ENCODE measurements at places on chromosomes 7 and 10.

DNA sequence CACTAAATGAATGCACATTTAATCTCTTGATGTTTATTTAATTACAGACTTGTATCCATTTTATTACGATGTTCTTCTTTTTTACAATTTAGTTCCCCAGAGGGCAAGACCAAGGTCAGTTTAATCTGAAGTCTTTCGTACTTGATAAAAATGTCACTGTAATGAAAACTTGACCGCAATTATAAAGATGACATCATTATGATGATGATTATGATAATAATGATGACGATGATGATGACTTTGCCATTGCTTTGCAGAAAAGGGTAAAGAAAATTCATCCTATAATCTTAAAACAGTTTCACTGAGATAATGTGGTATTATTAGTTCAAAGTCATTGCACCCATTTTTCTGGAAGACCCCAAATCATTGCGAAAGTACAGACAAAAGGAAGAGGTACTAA lies 290.1 kb downstream of the NEBL start:
- DNase-seq: no peak

DNA sequence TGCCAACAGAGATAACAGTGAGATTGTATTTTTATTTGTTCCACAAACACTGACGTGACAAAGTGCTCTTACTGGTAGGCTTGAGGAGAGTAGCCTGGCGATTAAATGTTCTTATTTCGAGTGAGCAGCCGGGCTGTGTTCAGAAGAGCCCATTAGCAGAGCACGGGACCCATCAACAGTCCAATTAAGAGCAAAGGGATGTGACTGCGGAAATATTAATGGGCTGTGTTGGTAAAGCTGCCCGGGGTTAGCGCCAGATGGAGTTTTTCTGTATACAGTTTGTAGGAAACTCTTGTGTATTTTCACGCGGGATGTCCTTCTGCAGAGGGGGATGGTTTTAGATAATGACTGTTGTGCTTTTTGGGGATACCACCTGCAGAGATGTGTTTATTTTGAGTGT lies 104.3 kb downstream of the KIAA1217 start:
- DNase-seq: no peak

- DNase-seq: no peak
Observed at GRCh38 chr10:77673515-77674140, 36.0 kb upstream of the KCNMA1 start.

- no peak for DNase-seq
Observed at GRCh38 chr10:129184196-129184595, 282.8 kb upstream of the MGMT start.

DNA sequence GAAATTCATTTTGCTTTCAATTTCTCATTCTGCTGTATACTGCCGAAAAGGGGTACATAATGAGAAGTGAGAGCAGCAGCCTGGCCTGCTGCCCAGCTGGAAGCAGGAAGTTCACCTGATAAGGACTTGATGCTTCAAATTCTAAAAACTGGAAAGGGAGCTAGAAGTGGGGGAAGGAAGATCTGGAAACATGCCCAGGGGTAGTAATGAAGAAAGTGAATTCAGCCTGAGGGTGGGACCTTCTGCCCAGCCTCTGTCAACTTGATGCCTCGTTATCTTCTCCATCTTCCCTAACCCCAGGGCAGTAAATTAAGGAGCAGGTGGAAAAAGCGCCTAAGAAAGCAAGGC lies 69.4 kb downstream of the ARMH3 start:
- DNase-seq: no peak

- no peak for DNase-seq
Observed at GRCh38 chr7:152937282-152937681, 177.7 kb downstream of the ACTR3B start.

DNA sequence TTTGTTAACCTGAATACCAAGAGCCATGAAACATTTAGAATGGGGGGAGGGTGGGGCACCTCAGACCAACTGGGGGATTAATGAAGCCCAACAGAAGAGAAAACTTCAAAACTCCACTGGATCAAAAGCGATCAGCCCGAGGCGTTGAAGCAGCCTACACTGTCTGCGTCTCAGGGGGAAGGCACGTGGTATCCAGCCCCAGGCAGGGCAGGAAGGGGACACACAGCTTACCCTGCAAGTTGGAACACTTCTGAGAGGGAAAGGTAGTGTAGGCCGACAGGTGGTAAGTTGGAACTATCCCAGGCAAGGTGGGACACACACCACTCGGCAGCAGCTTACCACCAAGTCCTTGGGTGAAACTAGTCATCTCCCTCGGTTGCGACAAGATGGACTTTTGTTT lies 102.9 kb downstream of the TAX1BP1 start:
- no peak for DNase-seq

- DNase-seq: no peak
Observed at GRCh38 chr10:124710266-124710881, 33.8 kb downstream of the FAM53B start.

- no peak for DNase-seq
Observed at GRCh38 chr10:68628576-68629127, 68.5 kb downstream of the TET1 start.

- no peak for DNase-seq
Observed at GRCh38 chr10:24127516-24127915, 81.4 kb upstream of the KIAA1217 start.

GRCh38 chr7:96663871-96664445 lies 45.7 kb downstream of the SEM1 start:
- DNase-seq: no peak

DNA sequence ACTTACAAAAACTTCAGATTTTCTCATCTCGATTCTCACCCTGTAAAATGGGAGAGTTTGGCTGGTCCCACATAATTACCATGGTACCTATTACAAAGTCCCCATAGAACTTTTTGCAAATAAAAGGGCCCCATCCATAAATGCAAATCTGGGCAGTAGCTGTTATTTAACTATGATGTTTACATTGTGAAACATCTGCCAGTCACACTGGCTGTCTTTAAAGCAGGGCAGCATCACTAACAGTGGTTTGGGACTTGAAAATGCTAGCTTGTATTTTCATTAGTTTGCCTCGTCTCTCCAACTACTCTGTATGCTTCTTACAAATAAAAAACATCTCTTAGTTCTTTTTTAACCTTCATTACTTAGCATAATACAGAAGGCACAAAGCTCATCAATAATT lies 240.7 kb downstream of the FZD1 start:
- DNase-seq: no peak

GRCh38 chr10:52387744-52388143 lies 73.7 kb downstream of the DKK1 start:
- no peak for DNase-seq

DNA sequence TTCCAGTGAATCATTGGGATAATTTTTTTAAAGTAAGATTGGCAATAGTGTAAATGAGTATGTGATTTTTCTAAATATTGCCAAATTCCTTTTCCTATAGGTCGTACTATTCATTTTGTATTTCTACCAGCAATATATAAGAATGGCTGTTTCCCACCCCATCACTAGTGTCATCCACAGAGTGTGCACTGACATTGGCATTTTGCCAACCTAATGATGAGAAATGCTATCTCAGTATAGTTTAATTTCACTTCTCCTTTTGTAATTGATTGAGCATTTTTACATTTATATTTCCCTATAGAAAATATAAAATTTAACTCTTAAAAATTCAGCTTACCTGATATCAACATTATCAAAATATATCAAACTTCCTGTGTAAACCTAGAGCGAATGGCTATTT lies 17.6 kb upstream of the TMEM26 start:
- no peak for DNase-seq

- no peak for DNase-seq
Observed at GRCh38 chr7:99901581-99901980, 17.7 kb downstream of the TRIM4 start.

- DNase-seq: no peak
Observed at GRCh38 chr7:140375892-140376730, 22.2 kb downstream of the SLC37A3 start.

GRCh38 chr7:106356-106755 lies 86.0 kb upstream of the FAM20C start:
- DNase-seq: no peak

Data from activated CD8-positive, alpha-beta memory T cell treated with anti-CD3 and anti-CD28 coated beads, Interleukin-2, amount 50 U/mL, for 48 hours (primary cell).